ENCODE measurements at places on chromosomes 7 and 10. TPM values are rescaled to one million over a fixed set of nuclear protein-coding genes. Genes with fewer than 3 reads are reported as not detected.
A peak's percentile ranks its signal among the peaks of the same experiment; 100 is the strongest.

Gene MALRD1
- not detected for total RNA-seq

Gene GPR26
- total RNA-seq, result not detected

Gene PAPOLB
- not detected for total RNA-seq

Gene INA
- total RNA-seq, result 1.3 TPM

Gene OR2A12
- total RNA-seq, result not detected

Gene CYP2E1
- 1.7 TPM for total RNA-seq

Gene NEUROD6
- total RNA-seq, result not detected

Gene SYCE1
- not detected for total RNA-seq

Gene C10orf62
- total RNA-seq, result 1.5 TPM

Gene EPHA1
- 21.6 TPM for total RNA-seq

DNA sequence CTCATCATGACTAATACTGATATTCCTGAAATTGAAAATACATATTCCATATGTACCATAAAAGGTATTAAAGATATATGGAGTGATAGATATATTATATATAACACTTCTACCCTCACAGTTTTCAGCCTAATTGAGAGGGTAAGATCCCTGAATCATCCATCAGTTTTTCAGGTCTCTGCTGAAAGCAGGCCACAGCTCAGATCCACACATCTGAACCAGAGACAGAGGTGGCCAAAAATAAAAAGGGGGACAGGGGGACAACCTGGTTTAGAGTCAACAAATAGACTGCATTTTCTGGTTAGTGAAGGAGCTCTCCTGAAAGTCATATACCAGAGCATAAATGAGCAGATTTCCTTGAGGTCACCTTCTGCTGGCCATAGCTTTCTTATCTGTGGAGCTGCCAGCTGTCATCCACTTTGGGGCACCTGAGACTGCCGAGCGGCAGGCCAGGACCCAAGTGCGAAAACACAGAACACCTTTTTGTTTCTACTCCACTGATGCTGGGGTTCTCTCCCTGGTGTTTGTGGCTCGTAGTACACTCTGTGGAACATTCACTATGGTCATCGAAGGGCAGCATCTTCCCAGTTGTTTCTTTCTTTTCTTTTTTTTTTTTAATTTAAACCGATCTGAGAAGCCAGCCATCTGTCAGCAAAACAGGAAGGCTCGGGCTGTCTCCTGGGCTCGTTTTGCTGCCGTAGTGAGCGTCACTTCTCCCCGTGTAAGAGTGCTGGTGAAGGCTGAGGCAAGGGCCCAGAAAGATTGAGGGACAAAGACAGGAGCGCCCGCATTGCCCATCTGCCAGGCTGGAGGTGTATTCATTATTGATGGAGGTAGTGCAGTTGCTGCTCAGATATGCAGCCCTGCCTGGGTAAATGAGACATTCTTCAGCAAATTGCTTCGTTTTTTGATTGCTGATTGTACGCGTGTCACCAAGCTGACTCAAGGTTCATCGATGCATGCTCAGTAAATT is 13.5 kb downstream of the IKZF1 start:
- DNase-seq, result no peak

DNA sequence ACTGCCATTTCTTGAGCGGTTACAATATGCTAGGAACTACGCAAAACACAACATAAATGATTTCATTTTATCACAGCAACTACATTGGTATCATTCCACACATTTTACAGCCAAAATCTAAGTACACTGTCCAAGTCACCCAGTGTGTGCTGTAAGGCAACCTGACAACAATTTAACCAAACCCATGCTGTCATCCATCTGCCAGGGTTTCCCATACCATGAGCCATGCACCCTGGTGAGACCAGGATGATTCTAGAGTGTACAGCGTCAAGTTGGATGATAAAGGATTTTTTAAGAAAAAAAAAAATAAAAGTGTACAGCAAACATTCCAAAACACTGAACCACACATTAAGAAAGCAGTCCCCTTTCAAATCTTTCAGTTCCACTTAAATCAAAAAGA is 52.9 kb downstream of the PIK3AP1 start:
- DNase-seq, result no peak

GRCh38 chr7:81624650-81625631 is 144.9 kb downstream of the HGF start:
- no peak for DNase-seq

DNA sequence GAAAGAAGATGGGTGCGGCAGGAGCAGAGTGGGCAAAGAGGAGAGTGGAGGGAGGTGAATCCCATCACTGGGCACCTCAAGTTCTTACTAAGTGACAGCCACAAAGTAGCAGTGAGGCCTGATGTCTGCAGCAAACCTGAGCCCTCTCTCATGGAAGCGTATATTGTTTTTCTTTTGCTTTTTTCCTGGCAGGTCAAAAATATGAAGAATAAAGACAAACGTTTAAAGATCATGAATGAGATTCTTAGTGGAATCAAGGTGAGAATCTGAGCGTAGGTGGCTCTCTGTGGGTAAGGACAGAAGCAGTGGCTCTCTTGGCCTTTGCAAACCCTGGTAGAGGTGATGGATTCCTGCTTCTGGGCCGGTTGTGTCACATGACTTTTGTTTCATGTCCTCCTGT is 22.8 kb downstream of the ABCC2 start:
- no peak for DNase-seq

DNA sequence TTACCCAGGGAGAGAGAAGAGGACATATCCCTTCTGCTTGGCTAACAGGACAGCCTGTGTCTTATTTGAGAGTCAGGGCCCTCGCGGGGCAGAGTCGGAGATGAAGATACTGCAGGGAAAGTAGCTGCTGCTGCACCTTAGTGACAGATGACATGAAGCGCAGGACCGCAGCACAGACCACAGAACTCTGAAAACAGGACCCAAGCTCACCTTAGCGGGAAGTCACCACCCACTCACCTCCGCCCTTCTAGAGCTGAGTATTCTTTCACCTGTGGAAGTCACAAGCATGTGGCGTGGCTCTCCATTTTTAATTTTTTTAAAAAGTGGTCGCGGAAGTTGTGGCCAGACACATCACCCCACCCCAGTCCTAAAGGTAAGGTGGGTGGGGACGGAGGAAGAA is 191.4 kb downstream of the FAM107B start:
- no peak for DNase-seq

DNA sequence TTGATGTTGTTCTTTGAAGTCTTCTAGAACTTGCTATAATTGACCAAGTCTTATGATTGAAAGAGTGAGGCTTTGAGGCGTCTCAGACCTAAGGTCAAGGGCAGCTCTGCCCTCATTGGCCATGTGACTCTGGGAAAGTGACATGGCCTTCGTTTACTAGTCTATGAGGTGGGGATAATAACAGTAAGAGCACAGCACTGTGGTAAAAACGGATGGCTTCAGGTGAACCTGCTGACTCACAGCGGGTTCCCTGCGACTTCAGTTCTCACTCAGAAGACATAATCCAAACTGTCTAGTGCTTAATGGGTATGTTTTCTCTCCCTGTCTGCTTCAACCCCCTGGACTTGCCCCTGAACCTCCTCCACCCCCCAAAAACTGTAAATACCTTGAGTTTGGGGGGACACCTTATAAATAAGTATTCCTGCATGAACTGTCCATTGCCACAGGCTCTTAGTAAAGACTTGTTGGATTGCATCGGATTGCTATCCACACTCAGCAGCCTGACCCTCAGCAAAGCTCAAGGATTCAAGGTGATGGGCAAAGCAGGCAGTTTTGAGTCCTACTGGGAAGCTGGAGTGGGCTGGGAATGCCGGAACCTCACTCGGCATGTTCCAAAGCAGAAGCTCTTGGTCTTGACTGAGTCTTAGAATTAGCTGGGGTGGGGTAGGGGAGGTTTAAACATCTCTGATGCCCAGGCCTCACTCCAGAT is 304.6 kb downstream of the KLF6 start:
- DNase-seq, result no peak

- no peak for DNase-seq
These were observed 18.5 kb downstream of the ESYT2 start for GRCh38 chr7:158810846-158811245.

DNA sequence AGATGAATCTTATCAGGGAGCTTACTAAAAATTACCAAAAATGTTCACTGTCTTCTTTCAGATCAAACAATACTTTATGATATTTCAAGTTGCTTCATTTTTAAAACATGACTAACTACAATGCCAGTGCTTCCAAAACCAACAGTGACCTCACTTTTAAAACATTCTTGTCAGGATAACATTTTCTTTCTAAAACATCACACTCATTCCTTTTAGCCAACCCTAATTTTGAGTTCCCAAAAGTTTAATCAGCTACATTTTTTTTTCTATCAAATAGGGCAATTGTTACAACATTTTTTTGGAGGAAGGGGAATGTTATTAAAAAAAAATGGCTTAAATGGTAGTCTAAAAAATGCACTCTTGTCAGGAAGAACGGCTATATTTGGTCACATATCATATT is 37.3 kb downstream of the RTKN2 start:
- no peak for DNase-seq

- no peak for DNase-seq
These were observed 18.1 kb downstream of the UBE2D4 start for GRCh38 chr7:43944286-43944685.

- no peak for DNase-seq
These were observed 88.1 kb downstream of the TCF7L2 start for GRCh38 chr10:113038183-113038582.

GRCh38 chr7:102042016-102042656 is 224.7 kb downstream of the CUX1 start:
- DNase-seq, result no peak

- DNase-seq, result no peak
These were observed 36.5 kb upstream of the TMEM140 start for GRCh38 chr7:135111379-135111778.

- DNase-seq, result no peak
These were observed 81.0 kb downstream of the CFAP58 start for GRCh38 chr10:104434601-104435000.

- no peak for DNase-seq
These were observed 15.4 kb downstream of the PTPRN2 start for GRCh38 chr7:158572000-158572828.

GRCh38 chr10:86942441-86943315 is 14.7 kb downstream of the MMRN2 start:
- DNase-seq, result no peak

GRCh38 chr7:100483722-100484672 is at the start of gene NYAP1:
Gene NYAP1, plus strand, starts transcription at chr7:100483927. Its CDS starts 1,385 bp downstream, at chr7:100485312.
- peak; percentile 32 for DNase-seq

GRCh38 chr10:11194859-11195586 is 177.4 kb downstream of the CELF2 start:
- no peak for DNase-seq

GRCh38 chr10:69397972-69398371 is 18.7 kb downstream of the TACR2 start:
- DNase-seq, result no peak

GRCh38 chr10:111874576-111874975 is 309.0 kb downstream of the GPAM start:
- DNase-seq, result no peak

- DNase-seq, result no peak
These were observed 290.6 kb downstream of the PRPF18 start for GRCh38 chr10:13877154-13877909.

Data from Calu3 (cell line).